ENCODE measurements at places on chromosomes 16 and 17. TPM values are rescaled to one million over a fixed set of nuclear protein-coding genes. Genes with fewer than 3 reads are reported as not detected.

The GUCY2D gene
- total RNA-seq: not detected

The KRTAP3-1 gene
- not detected for total RNA-seq

The PRAC1 gene
- total RNA-seq: not detected

The KRTAP3-2 gene
- not detected for total RNA-seq

The KCNH6 gene
- not detected for total RNA-seq

The CCL1 gene
- total RNA-seq: not detected

The DNAJC7 gene
- total RNA-seq: 193 TPM

The UNC13D gene
- total RNA-seq: 104 TPM

The GRAPL gene
- total RNA-seq: not detected

The TBC1D3I gene
- total RNA-seq: 3.3 TPM

GRCh38 chr17:18371455-18371854 is 6.1 kb upstream of the EVPLL start:
- no peak for DNase-seq

GRCh38 chr16:12009462-12009861 is 32.9 kb downstream of the SNX29 start:
- no peak for DNase-seq

DNA sequence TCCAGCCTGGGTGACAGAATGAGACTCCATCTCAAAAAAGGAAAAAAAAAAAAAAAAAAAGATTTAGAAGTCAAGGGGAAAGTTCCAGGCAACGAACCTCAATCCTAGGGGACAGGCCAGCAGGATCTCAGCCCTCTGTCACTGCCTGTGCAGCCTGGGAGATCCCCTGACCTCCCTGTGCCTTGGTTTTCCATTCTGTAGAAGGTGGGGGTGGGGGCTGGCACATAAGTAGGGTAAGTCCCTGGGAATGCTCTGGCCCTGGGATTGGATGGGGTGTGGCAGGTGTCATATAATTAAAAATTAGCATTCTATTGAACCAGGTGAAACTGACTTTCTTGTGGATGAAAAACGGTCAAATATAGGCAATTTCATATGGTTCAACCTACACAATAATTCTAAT is 90.5 kb downstream of the C16orf78 start:
- no peak for DNase-seq

- no peak for DNase-seq
Observed at GRCh38 chr16:21646721-21647561, 5.5 kb downstream of the IGSF6 start.

- DNase-seq: no peak
Observed at GRCh38 chr16:84827897-84828296, 8.1 kb downstream of the CRISPLD2 start.

GRCh38 chr16:82963653-82964052 is 336.9 kb downstream of the CDH13 start:
- no peak for DNase-seq

DNA sequence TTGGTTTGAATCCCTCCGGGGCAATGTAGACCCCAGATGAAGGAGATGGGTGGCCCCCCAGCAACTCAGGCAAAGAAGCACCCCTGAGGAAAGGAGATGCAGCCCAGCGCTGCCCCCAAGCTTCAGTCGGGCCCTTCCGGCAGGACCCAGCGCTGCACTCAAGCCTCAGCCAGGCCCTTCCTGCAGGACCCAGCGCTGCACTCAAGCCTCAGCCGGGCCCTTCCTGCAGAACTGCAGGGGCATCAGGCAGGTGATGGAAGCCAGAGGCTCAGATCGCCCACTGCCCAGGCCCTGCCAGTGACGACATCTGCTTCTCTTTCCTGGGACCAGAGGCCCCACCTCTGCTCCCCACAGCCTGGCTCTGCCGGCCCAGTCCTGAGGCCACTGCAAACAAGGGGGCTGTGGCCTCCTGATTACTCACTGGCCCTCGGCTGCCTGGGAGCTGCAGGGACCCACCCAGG is 7.8 kb downstream of the SOX8 start:
- DNase-seq: no peak

GRCh38 chr16:27217256-27217655 is 13.9 kb downstream of the KDM8 start:
- no peak for DNase-seq

- DNase-seq: no peak
Observed at GRCh38 chr17:45347444-45347843, 30.6 kb upstream of the MAP3K14 start.

DNA sequence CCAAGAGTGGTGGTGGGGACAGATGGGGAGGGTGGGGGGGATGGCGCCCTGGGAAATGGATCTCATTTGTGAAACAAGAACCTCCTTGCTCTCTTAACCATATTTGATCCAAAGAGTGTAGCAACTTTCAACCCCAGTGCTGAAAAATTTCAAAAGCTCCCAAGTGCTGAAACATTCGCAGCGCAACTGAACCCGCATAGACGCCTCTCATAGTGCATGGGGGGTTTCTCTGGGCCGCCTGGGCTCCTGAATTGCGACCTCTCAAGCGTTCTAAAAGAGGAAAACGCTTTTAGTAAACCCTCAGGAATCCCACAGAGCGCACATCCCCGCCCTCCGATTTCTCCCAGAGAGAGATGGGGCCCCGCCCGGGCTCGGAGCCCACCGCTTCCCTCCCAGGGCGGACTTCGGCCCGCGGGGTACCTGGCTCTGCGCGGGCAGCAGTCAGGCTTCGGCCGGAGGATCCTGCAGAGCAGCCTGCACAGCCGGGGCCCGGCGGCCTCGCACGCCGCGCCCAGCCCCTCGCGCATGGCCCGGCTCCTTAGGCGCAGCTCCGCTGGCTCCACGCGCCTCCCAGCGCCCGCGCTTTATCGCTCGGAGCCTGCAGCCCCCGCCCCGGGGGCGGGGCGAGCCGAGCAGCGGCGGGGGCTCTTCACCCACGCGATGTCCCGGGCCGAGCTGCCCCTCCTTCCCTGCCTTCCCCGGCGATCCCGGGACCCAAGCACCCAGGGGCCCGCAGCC is 7.0 kb downstream of the NOS2 start:
- no peak for DNase-seq

DNA sequence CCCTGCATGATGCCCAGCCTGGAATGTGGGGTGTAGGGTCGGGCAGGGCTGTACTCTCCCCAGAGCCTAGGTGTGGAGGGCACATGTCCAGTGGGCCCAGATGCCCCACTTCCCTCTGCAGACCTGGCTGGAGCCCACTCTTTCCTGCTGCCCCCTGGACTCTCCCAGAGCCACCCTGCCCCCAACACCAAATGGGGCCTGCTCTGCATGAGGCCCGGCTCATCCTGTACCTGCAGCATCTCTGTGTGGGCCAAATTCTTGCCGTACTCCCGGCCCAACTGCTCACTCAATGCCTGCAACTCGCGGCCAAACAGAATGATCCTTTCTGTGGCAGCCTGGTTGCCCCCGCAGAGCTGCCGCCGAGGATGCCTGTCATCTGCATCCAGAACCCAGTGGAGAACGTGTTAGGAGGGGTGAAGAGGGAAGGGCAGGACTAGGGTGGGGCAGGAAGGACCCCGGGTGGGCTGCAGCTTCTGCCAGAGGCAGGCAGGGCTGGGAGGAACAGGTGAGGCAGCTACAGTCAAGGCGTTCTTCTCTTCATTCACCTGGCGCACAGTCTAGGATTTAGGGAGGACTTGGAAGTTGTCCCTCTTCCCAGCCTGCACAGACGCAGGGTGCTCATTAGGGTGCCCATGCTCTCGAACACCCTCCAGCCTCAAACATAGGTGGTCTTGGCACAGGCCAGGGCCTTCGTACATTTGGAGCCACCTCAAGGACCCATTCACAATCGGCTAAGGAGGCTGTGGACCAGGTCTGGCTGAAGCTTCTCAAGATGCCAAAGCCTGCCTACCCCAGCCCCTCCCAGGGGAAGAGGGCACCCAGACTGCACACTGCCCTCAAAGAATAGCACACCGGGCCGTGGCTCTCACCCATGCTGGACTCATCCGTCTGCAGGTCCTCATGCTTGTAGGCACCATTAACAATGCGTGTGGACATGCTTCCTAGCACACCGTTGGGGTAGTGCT is 8.7 kb upstream of the GFOD2 start:
- no peak for DNase-seq
